Parietal lobe (tissue), 2 donors: ENCODE measurements at places on chromosomes 12 and 14. TPM values are rescaled to one million over a fixed set of nuclear protein-coding genes. Genes with fewer than 3 reads are reported as not detected.

The NEUROD4 gene
- 4.4 TPM for total RNA-seq

The RHEBL1 gene
- 0.63 TPM for total RNA-seq

The HOXC6 gene
- not detected for total RNA-seq

The WIF1 gene
- total RNA-seq, result 2.2 TPM

The IL31 gene
- not detected for total RNA-seq

The LMO3 gene
- total RNA-seq, result 492 TPM

The NCKAP5L gene
- 25.0 TPM for total RNA-seq

The P3H3 gene
- 25.7 TPM for total RNA-seq

The MMP19 gene
- not detected for total RNA-seq
